Progenitor cell of endocrine pancreas (in vitro differentiated cells): ENCODE measurements at places on chromosomes 4 and X. TPM values are rescaled to one million over a fixed set of nuclear protein-coding genes. Genes with fewer than 3 reads are reported as not detected.

DNA sequence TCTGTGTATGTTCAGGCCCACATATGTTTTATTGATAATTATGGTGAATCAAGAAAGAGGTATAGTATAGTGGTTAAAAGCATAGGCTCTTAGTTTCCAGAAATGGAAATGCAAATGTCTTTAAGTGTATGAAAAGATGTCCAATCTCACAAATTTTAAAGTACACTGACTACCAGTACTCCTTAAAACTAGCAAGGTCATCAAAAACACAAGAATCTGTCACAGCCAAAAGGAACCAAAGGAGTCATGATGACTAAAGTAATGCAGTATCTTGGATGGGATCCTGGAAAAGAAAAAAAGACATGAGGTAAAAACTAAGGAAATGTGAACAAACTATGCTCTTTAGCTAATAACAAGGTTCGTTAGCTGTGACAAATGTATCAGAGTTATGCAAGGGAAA lies 661 bp upstream of the RBM41 start:
- no peak for DNase-seq

ADH7 gene
- total RNA-seq: not detected in 2 replicates

KLF8 gene
- total RNA-seq: 4.7 and 4.8 TPM in 2 replicates

DNA sequence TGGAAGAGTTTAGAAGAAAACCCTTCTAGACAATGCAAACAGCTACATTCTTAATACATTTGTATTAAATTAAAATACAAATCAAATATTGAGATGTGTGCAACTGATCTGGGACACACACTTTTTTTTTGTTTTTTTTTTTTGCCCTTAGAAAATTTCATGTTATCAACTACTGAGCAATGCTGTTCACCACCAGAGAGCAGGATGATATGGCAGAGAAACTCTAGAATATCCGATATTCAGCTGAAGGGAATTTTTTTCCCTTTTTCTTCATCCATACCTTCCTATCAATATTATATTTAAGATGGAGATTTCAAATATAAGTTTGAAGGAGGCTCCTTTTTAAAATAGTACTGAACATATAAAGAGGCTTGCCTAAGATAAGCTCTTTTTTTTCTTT lies 1.0 kb downstream of the NDST3 start:
- DNase-seq: no peak

- DNase-seq: no peak
Observed at GRCh38 chr4:170269950-170270349, 180.2 kb upstream of the AADAT start.

- no peak for DNase-seq
Observed at GRCh38 chrX:106973433-106974149, 26.4 kb downstream of the MORC4 start.

DNA sequence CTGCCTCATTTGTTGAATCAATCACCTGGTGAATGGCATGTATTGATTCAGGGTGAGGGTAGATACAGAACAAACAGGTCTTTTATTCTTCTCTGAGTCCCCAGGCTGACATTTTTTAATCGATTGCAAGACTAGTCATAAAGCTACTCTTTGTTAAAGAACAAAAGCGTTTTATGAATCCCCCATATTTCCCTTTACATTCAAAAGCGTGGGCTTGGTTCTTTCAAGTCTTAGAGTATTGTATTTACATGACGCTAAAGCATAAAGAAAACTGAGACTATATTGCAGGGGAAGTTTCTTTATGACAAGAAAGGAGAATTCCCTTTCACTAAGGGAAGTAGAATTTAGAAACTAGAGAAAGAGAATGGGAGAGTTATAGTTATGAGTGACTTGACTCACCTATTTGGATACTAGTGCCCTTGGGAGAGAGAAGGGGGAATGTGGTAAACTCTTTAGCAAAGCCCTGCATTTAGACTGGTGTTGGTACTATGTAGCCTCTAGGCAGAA lies 69.3 kb upstream of the PDE5A start:
- DNase-seq: no peak

PACRGL gene
- total RNA-seq: 32.8 and 37.6 TPM in 2 replicates

GRCh38 chr4:86032476-86033022 lies 327.3 kb downstream of the MAPK10 start:
- no peak for DNase-seq

DNA sequence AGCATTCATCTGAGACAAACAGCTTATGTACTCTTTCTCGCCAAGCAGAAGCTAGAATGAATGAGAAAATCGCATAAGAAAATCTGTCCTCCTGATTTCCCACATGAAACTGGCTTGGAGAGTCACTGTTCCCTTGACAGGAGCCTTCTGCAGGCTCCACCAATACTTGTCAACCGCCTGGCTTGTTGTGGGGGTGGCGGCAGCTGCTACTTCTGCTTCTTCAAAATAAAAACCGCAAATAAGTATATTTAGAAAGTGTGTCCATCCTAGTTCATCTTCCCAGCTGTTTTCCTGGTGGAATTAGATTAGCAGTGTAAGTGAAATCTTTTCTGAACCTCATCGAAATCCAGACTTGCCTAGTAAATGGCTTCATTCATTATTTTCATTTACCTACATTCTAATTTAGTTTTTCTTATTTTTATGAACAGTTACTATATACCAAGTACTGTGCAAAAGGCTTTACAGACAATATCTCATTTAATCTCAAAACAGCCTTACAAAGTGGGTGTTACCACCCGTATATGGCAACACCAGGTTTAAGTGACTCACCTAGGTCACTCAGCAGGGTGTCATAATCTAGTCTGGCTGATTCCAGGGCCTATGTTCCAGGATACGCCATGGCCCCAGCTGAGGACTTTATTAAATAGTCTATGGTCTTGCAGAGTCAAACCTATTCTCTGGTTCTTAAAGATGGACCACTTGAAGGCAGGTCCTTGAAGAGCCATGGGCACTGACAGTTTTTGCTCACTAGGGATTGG lies 104.6 kb upstream of the IGFBP7 start:
- DNase-seq: no peak

DNA sequence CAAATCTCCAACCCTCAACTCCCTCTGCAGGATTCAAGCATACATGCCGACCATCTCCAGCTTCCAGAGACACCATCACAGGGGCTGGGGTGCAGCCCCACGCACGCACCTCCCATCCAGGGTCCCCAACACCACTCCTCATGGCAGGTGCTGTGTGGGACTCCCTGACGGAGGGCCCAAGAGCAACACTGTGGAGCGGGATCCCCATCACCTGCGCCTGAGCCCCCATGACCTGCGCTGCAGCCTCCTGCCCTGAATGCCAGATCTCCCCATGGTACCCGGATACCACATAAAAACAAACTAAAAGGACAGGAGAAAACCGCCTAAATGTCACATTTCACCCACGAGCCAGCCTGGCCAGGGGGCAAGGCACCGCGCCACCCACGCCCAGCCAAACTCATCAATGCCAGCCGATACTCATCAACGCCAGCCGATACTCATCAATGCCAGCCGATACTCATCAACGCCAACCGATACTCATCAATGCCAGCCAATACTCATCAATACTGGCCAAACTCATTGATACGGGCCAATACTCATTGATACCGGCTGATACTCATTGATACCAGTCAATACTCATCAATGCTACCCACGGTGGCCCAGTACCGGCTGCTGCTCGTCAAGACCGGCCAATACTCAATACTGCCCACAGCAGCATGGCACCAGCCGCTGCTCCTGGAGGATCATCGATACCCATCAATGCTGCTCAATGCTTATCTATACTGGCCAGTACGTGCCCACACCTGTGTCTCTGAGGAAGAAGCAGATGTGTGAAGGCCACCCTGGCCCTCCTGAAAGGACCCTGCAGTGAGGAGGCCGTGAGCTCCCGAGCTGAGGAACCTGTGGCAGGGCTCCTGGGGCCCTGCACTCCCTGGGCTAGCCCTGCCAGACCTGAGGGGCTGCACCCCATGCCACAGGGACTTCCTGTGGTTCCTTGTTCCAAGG lies 6.2 kb downstream of the CTBP1 start:
- peak; percentile 7 for DNase-seq

DNA sequence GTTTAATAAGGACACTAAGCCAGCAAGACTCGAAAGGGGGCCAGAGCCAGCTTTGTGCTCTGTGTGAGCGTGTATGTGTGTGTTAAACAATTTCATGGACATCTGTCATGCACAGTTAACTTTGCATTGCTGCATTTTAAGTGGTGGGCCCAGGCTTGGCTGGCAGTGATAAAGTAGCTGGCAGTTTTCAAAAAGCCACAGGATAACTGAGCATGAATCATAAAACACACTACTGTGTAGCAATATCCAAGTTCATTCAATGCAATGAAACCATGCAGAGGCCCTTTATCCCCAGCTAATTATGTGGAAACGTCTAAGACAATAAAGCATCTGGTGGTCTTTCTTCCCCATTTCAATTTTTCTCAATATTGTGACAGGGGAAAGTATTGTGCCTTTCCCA lies 132.9 kb downstream of the NKX6-1 start:
- DNase-seq: no peak
